ENCODE measurements at places on chromosomes 4 and X.
A peak's percentile ranks its signal among the peaks of the same experiment; 100 is the strongest.

GRCh38 chr4:24675721-24676389, 91.5 kb upstream of the DHX15 start:
- DNase-seq, result no peak

GRCh38 chr4:74670583-74670982, 123.7 kb downstream of the BTC start:
- no peak for DNase-seq

GRCh38 chr4:78975865-78976264, 36.6 kb upstream of the PAQR3 start:
- no peak for DNase-seq

GRCh38 chr4:173370130-173370476, 651 bp upstream of the SAP30 start:
- peak; percentile 66 for DNase-seq

GRCh38 chrX:47828984-47829383, 7.7 kb upstream of the ZNF81 start:
- no peak for DNase-seq

DNA sequence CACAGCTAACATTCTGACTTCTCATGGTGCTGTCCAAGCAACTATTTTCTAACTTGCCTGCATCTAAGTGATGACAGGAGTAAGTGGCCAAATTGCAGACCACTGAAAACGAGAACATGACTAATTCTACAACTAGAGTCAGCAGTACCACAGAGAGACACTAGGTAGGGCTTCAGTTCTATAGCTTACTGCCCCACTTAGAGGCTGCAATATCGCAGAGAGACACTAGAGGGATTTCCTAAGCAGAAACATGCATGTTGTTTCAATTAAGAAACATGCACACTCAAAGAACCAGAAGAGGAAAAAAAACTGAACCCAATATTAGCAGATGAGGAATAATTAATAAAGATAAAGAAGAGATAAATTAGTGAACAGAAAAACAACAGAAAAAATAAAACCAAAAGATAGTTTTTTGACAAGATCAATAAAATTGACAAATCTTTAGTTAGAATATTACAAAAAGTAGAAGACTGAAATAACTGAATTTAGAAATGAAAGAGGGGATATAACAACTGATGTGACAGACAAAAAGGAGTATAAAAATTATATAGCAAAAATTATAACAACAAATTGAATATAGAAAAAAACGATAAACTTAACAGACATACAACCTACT, 100.8 kb downstream of the SPIN4 start:
- no peak for DNase-seq

DNA sequence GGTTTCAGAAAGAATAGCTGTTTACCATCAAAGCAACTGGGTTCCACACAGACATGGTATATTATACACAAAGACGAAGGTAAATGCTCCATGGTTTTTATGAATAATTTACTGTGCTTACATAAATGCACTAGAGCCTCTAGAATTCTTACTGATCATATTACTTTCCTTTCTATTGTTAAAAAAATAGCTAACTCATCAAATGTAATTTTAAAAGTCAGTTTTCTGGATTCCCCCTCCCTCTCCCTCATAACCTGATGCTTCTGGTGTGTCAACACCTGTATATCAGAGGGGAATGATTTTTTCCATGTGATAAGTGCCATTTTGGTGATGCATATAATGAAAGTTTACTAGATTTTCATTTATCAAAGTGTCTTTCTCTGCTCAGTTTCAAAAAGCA, 31.1 kb upstream of the LEF1 start:
- no peak for DNase-seq

GRCh38 chrX:14489437-14489836, 39.9 kb upstream of the GLRA2 start:
- DNase-seq, result no peak

DNA sequence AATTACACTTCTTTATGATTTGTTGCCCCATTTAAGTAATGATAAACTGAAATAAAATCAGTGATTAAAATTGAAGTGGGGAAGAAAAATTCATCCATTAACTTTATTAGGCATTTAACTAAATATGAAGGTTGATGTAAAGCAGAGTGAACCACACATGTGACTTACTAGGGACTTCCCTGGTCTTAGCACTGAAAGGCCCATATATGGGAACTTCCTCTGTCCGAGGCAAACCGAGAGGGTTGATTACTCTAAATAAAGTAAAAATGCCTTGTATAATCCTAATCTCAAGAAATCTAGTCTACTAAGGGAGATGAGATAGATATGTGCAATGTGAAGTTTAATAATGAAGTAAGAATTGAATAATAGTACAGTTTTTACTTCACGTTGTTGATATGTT, 403.9 kb upstream of the RPS6KA3 start:
- DNase-seq, result no peak

DNA sequence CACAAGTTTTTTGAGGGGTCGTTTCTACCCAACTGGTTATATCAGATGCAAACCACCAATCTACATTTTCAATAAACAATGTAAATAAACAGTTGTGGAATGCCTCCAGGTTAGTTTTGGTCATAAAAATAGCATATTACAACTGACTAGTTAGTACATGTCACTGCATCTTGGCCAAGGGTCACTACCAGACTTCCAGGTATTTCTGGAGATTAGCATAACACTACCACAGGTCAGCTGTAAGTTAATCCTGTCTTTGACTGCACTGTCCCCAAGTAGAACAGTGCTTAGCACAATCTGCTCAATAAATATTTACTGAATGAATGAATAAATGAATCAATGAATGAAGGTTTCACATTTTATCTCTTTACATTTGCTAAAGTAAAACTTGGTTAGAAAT, 64.4 kb downstream of the TBC1D19 start:
- DNase-seq, result no peak

DNA sequence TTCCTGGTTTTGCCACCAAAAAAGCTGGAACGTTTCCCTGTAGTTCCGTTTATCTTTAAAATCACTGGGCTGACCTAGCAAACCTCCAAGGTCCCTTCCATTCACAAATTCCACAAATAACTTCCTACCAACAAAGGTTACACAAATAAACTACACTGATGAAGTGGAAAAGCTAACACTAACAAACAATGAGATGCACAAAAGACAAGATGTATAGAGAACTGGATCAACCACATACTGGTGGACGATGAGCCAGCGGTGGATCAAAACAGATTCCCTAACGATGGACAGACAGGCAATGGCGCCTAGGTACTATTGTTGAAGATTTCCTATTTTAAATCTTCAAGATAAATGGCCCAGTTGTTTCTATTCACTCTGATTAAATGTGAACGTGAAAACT, 15.5 kb downstream of the AFAP1 start:
- DNase-seq, result no peak

GRCh38 chr4:970854-971520, 2.4 kb downstream of the DGKQ start:
- DNase-seq, result no peak

GRCh38 chr4:105496899-105497298, 23.0 kb upstream of the PPA2 start:
- DNase-seq, result no peak

DNA sequence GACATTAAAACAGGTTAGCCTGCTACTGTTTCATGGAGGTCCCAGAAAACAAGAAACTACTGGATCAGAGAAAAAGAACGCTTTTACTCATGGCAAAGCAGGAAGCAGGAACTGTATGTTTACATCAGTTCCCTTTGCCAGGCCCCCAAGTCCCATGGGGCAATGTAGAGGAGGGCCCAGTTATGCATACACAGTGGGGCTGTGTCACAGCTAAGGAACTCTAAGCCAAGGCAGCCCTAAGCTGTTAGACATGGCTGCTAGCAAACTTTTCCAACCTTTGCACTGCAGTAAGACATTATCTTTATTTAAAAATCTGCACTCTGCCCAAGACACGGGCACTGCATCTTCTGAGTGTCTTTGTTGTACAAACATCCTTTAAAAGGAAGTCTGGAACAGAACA, 975.8 kb downstream of the C4orf33 start:
- no peak for DNase-seq

DNA sequence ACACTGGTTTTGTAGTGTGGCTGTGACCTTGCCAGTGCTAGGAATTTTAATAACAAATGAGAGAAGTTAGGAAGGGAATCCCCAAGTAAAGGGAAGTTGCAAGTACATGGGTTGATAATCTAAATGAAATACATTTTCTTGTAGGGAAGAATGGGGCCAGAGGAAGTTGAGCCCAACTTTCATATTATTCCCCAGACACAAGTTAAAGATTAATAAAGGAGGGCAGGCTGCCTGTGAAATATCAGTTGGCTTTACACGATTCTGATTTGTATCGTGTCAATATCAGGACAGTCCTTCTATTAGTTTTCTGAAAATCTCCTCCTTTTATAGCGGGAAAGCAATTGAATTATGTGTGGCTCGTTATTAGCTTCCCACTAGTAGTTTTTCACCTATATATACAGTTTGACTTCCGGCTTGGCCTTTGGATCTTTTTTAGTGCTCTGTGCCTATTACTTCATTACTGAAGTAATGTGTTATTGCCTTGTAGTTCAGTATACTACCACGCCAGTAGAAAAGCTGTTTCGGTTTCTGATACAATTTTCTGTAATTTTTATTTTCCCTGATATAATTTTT, 1.7 kb downstream of the PDLIM5 start:
- DNase-seq, result no peak

DNA sequence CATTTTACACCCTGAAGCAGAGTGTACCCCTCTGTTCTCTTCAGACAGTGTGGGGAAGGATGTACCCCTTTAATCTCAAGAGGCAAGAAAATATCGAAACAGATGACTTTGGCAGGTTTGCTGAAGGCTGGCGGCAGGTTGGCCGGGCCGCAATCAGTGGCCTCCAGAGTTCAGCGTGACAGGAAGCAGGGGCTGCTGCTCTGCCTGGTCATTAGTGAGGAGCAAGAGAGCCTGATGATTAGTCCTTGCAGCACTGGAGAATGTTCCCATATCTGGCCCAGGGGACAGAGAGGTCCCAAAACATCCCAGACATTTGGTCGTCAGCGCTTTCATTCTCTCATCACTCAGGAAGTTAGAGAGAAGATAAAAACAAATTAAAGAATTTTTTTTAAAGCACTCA, 352.8 kb downstream of the SPRY1 start:
- peak; percentile 71 for DNase-seq

- no peak for DNase-seq
These were observed 125.0 kb upstream of the PJA1 start for GRCh38 chrX:69290292-69290691.

- no peak for DNase-seq
These were observed 429.7 kb downstream of the MAPK10 start for GRCh38 chr4:85929961-85930665.

- DNase-seq, result no peak
These were observed 118.6 kb upstream of the NEIL3 start for GRCh38 chr4:177190995-177191580.

DNA sequence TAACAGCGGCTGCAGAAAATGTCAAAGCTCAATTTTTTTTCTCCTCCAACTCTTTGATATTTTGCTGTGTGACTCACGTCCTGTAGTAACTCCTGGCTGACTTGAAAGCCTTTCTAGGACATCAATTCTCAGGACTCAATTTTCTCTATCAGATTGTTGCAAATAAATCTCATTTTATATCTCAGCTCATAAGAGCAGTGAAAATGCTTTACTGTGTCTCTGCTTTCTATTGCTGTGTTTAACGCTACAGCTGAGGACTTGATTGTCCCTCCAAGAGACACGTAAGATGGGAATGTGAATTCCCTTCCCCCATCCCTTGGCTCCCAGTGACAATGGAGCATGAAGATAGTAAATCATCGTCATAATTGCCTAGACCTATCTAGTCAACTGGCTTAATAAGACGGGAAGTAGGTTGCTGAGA, 20.5 kb upstream of the CBR4 start:
- no peak for DNase-seq

DNA sequence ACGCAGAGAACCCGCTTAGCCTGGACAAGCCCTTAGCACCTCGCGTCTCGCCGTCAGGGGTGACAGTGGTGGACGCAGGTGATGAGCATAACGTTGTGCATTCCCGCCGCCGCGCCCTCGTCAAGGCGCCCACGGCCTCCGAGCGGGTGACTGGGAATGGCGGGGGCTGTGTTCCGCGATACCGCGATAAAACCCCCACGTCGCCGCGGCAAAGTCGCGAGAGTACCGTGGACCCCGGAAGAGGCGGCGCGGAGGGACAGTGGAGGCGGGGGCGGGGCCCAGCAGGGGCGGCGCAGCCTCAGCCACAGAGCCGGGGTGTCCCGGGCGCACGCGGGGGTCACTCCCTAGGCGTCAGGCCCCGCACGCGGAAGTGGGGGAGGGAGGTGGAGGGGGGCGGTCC, 53.8 kb downstream of the ZFYVE28 start:
- peak; percentile 24 for DNase-seq

DNA sequence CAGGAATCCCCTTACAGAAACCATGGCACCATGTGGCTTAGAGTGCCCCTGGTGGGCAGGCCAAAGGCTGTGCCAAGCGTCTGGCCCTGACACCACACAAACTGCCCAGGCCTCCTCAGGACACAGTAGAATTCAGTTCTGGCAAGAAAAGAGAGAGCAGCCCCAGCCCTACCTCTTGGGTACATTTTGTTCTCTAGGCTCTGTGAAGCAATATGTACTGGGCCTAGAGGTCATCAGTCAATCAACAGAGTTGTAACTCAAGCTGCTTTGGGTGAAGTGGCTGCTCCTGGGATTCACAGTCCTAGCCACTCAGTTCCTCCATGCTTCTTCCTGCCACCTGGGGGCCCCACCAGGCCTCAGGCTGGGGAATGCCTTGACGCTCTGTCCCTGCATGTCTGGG, 158.1 kb upstream of the MAMLD1 start:
- no peak for DNase-seq

- no peak for DNase-seq
These were observed 483.9 kb downstream of the IDS start for GRCh38 chrX:149021159-149021558.

- peak; percentile 37 for DNase-seq
These were observed 6.5 kb downstream of the CRLF2 start for GRCh38 chrX:1205681-1206611.

DNA sequence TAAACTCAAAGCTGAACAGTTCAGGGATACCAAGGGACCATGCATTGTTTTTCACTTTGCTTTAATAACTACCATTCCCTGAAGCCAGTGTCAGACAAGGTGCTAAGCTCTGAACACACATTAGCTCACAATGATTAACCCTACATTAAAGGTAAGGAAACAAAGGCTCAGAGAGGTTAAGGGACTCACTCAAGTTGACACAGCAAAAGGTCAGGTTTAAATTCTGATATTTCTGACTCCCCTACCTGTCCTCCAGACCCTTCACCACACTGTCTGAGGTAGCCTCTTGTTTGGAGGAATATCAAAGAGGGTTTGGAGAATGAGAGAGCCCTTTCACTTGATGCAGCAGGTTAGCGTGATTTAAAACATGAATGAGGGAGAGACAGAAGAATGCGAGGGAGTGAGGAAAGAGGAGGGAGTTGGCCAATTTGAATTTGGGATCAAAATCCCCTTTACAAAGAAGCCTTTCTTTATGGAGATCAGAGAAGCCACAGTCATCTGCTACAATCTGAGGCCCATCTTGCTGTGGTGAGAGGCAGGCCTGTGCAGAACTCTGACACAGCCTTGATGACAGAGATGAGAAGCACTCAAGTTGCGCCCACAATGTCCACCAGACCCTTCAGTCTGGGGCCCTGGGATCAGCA, 103.5 kb downstream of the FHDC1 start:
- no peak for DNase-seq

GRCh38 chrX:112734290-112734689, 54.6 kb upstream of the LHFPL1 start:
- peak; percentile 17 for DNase-seq

Data from heart right ventricle (tissue), 16 donors.